ENCODE measurements at places on chromosomes 7 and 10.

- H3K27me3 ChIP-seq = no peaks in the 10 kb centered on the region
- H3K4me1 ChIP-seq = no peaks in the 10 kb centered on the region
- no peak overlapping the region for H3K27ac ChIP-seq
- H3K36me3 ChIP-seq = no peaks in the 10 kb centered on the region
- H3K4me3 ChIP-seq = no peak overlapping the region
- DNase-seq = no peak
These were observed 25.2 kb downstream of the ASZ1 start for GRCh38 chr7:117402109-117402508.

DNA sequence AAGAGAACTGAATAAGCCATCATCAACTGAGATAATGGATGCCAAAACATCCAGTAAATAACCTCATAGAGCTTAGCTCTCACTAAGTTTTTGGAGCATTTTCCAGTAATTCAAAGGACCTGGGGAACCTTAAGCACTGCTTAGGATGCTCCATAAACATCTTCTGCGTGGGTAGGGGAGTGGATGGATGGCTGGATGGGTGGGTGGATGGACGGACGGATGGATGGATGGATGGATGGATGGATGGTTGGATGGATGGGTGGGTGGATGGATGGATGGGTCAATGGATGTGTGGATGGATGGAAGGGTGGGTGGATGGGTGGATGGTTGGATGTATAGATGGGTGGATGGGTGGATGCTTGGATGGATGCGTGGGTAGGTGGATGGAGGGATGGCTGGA is 9.0 kb downstream of the CYP2E1 start:
- DNase-seq = no peak
- no peak overlapping the region for H3K4me3 ChIP-seq
- H3K27me3 ChIP-seq = no peaks in the 10 kb centered on the region
- H3K36me3 ChIP-seq = no peaks in the 10 kb centered on the region

- no peak for DNase-seq
- no peak overlapping the region for H3K27ac ChIP-seq
- H3K36me3 ChIP-seq = no peaks in the 10 kb centered on the region
- no peaks in the 10 kb centered on the region for H3K27me3 ChIP-seq
- H3K4me3 ChIP-seq = no peak overlapping the region
- H3K4me1 ChIP-seq = peaks cover 23% of the 10 kb centered on the region
These were observed 3.2 kb upstream of the IFIT1 start for GRCh38 chr10:89389254-89389653.

DNA sequence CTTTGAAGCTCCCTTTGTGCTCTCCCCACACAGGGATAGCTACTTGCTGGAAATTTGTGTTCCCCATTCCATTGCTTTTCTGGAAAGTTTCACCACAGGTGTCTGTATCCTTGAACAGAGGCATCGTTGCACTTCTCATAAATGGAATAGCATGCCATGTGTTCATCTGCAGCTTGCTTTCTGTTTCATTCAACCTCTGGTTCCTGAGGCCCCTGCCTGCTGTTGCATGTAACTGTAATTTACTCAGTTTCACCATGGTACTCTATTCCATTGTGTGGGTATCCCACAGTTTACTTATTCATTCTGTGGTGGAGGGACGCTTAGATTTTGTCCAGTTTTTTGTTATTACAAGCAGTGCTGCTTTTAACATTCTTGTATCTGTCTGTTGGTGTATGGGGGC is 32.0 kb downstream of the EEPD1 start:
- H3K27me3 ChIP-seq = no peaks in the 10 kb centered on the region
- no peak overlapping the region for H3K4me3 ChIP-seq
- no peaks in the 10 kb centered on the region for H3K36me3 ChIP-seq
- no peak for DNase-seq
- H3K27ac ChIP-seq = no peak overlapping the region

GRCh38 chr7:101973130-101973529 is 155.7 kb downstream of the CUX1 start:
- no peaks in the 10 kb centered on the region for H3K4me1 ChIP-seq
- no peaks in the 10 kb centered on the region for H3K36me3 ChIP-seq

GRCh38 chr7:18140943-18141342 is 113.3 kb upstream of the PRPS1L1 start:
- no peaks in the 10 kb centered on the region for H3K4me1 ChIP-seq
- no peaks in the 10 kb centered on the region for H3K36me3 ChIP-seq
- DNase-seq = no peak
- H3K27ac ChIP-seq = no peak overlapping the region

DNA sequence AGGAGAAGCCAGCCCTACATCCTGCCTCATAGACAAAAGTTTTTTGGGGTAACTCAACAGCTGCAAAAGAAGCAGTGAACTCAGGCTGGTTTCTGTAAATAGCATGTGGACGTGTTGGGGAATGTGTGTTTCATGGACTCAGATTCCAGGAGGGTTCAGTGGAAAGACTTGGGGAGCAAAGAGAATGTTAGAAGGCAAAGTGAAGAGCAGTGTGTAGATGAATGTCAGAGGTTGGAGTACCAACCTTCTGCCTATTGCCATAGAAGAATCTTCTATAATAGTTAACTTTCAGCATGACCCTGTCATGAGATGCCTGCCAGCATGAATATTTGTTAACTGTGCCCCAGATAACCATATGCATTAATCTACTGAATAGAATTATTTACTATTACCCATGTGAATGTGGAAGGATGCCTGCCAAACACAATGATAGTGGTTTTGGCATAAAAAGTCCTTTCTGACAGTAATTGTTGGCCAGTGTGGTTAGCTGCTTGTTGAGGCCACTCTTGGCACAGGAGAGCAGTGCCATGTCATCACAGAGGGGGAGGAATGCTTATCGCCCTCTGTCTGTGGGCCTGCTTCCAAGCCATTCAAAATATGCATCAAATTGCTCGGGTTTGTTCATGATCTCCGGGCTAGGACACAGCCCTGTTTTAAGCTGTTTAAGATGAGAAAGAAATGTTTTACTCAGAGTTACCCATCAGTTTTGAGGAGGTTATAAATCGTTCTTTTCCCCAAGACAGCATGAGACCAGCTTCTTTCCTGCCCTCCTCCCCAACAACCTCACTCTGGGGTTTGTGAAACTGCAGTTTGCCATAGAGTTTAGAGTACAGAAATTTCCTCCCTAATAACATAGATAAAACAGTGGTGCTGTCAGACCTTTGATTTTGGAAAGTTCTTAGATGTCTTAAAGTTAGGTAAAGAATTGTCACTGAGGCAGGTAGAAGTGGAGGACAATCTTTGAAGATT is 165.3 kb downstream of the WNT2 start:
- no peak for DNase-seq
- H3K4me3 ChIP-seq = no peak overlapping the region
- H3K36me3 ChIP-seq = no peaks in the 10 kb centered on the region
- H3K27me3 ChIP-seq = no peaks in the 10 kb centered on the region
- peaks cover 4% of the 10 kb centered on the region for H3K4me1 ChIP-seq

DNA sequence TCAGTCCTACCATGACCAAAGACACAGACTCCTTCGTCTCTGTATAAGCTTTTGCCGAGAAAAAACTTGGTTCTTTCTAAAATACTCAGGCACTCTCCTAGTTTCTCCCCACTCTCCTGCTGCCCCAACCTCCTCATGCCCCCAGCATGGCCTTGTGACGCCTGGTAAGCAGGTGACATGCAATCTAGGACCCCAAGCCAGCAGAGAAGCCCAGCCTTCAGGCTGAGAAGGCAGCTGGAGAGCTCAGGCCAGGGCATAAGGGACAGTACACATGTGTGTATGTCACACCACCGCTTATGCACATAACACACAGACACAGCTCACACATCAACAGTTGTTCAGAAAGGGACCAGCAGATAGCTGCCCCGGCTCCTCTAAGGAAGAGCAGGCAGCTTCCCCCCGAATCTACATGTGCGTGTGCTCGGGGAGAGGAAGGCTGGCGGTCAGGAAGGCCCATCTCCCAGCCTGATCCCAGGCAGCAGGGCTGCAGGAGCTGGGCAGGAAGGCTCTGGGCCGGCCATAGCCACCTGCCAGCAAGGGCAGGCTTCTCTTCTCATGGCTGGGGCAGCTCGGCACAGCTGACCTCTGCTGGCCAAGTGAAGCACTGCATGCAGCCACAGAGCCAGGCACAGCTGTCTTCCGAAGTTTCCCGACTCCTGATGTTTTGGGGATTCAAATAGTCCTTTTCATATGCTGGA is 8.5 kb downstream of the DDX56 start:
- no peaks in the 10 kb centered on the region for H3K36me3 ChIP-seq
- H3K27ac ChIP-seq = no peak overlapping the region
- no peaks in the 10 kb centered on the region for H3K27me3 ChIP-seq
- peaks cover 5% of the 10 kb centered on the region for H3K4me1 ChIP-seq
- no peak overlapping the region for H3K4me3 ChIP-seq

GRCh38 chr10:36606234-36606839 is 519.1 kb upstream of the ANKRD30A start:
- no peaks in the 10 kb centered on the region for H3K4me1 ChIP-seq
- H3K4me3 ChIP-seq = no peak overlapping the region
- no peaks in the 10 kb centered on the region for H3K27me3 ChIP-seq
